ENCODE measurements at places on chromosomes 4 and X.

GRCh38 chr4:113101669-113102068 lies 52.2 kb downstream of the ANK2 start:
- DNase-seq: no peak

DNA sequence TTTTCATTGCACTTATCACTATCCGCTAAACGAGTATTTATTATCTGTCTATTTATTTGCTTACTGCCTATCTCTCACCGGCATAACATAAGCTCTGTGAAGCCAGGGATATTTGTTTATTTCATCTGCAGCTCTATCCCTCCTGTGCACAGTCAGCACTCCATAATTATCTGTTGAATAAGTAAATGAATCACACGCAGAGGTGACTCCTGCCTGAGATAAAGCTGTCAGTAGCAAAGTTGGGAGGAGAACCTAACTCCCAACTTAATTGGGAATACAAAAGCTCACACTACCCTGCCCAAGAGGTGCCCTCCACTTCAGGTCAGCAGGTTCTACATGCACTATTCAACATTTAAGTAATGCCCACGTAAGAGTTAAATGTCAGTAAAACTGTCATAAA lies 85.7 kb downstream of the CORIN start:
- no peak for DNase-seq

GRCh38 chrX:10089378-10089795 lies 67.4 kb upstream of the CLCN4 start:
- DNase-seq: no peak

DNA sequence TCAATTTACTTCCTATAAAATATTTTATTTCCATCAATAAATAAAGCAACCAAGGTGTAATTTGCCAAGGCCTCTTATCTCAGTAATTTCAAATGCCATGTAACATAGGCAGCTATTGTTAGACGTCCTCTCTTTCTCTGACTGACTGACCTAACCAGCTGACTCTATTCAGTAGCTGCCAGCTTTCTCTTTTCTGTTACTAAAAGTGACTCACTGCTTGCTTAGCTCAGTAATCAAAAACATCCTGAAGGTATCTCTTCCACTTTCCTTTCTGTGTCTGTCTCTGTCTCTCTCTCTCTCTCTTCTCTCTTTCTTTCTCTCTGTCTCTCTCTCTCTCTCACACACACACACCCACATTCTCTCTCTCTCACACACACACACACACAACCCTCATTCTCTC lies 134.2 kb downstream of the SPOCK3 start:
- DNase-seq: no peak

Data from activated CD4-positive, alpha-beta T cell treated with anti-CD3 and anti-CD28 coated beads, Interleukin-2, amount 50 U/mL, for 24 hours (primary cell).